NCI-H1048 (cell line): ENCODE measurements at places on chromosomes 4 and X.

DNA sequence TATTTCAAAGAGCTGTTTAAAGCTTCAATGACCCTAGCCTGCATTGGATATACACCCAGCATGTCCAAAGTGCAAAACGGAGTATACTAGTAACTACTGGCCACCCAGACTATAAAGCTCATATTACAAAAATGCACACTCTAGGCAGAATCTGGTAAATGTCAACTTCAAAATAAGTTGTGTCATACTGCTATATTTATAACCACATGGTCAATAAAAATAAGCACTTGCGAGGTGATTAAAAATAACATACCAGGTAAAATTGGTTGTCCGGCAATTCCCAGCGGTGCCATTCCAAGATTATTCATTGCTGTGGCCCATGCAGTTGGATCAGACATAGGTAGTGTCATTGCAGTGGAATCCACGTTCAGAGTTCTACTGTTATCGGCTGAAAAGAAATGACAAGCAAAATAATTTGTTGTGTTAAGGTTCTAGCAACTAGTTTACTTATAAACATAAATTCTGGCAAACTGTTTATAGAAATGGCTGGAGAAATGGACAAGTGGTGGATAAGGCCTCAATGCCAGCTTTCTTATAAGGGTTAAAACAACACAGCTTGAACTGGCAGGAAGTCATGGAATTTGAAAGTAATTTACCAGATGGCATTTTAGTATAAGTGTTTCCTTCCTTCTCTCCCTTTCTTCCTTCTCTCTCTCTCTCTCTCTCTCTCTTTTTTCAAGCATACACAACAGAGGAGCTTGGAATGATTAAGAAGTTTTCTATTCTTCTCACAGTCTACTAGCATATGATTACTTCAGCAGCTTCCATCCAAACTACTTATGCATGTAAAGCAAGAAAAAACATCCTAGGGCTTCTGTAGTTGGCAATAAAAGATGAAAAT lies 199.9 kb downstream of the ENOX2 start:
- DNase-seq, result no peak

GRCh38 chr4:139492429-139492828 lies 38.5 kb downstream of the RAB33B start:
- DNase-seq, result no peak

DNA sequence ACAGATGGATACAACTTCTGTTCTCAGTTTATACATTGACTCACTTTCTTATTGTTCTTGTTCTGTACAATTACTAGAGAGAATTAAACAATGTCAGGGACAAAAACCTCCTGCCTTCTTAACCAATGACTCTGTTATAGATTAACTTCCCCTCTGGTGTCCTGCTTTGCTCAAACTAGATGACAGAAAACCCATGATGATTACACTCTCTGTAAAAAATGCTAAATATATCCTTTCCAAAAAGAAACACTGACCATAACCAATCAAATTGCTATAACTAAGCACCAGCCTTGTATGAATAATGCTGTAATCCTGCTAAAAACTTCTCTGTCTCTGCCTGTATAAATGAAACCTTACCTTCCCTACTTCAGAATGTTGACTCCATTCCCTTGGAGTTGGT lies 29.8 kb upstream of the IL13RA2 start:
- DNase-seq, result no peak

DNA sequence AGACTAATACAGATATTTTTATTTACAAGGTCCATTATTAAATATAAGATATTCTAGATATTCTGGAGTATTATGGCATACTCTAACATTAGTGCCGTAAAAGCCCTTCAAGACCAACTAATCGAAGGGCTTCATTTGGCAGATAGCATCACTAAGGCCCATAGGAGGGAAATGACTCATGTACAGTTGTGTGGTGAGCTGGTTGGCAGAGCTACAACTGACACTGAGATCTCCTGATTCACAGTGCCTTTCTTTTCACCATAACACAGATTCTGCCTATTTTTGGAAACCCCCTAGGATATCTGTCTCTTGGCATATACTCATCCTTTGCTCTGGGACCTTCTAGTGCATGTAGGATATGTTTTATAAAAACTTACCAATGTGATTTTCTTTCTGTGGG lies 201.7 kb upstream of the AFF2 start:
- no peak for DNase-seq

DNA sequence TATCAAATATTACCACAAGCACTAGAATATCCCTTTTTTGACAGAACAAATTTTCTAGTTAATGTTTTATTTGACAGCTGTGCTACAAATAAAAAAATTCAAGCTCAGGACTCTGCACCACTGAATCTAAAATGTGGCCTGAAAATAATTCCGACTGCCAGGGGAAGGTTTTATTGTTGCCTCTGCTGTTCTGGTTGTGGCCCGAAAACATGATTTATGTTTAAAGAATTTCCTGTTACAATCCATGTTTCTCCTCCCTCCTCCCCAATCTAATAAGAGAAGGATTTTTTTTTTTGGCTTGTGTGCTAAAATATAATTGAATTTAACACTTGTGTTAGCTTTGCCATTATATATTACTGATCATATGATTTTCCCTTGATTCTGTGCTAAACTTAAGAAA lies 227.8 kb downstream of the DCLK2 start:
- no peak for DNase-seq

DNA sequence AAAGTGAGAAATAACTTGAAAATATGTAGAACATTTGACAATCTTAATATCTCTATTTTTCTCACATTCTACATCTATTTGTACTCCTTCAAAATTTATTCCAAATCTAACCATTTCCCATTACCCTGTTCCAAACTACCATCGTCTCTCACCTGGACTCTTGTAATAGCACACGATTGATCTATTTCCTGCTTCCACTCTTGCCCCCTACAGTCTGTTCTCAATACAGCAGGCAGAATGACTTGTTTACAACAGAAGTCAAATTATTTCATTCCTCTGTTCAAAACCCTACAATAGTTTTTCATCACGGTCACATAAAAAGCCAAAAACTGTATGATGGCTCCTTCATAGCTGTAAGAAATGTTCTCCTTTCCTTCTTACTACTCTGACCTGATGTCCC lies 21.1 kb upstream of the LUZP4 start:
- DNase-seq, result no peak

- no peak for DNase-seq
These were observed 46.1 kb downstream of the MBNL3 start for GRCh38 chrX:132442691-132443090.

DNA sequence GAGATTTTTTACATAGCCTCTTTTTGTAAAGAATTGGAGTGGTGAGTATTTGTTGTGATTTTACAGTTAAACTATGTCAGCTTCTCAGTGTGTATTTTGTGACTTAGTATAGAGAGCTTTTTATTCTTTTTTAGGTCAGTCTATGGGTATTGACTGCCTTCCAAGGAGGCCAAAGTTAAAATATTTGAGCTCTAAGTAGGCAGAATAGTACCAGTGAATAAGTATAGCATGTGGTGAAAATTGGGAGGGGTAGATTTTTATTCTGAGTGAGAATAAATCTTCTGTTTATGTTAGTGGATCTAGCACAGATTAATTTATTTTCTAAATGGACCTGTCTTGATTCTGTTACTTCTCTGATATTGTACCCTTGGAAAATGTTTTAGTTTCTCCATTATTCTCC lies 37.5 kb downstream of the HERC3 start:
- DNase-seq, result no peak

GRCh38 chr4:79959652-79960051 lies 113.4 kb downstream of the ANTXR2 start:
- DNase-seq, result no peak

- no peak for DNase-seq
These were observed 48.3 kb downstream of the EMCN start for GRCh38 chr4:100469555-100469954.

- DNase-seq, result no peak
These were observed 306.3 kb upstream of the PCDH7 start for GRCh38 chr4:30413915-30414314.

GRCh38 chr4:159048166-159048886 lies 54.6 kb upstream of the RAPGEF2 start:
- peak; percentile 47 for DNase-seq

GRCh38 chr4:74544655-74545361 lies 99.9 kb downstream of the AREG start:
- DNase-seq, result no peak
